Stimulated activated CD4-positive, alpha-beta T cell treated with anti-CD3 and anti-CD28 coated beads, Interleukin-1b, Interleukin-23, amount 100 ng/mL, for 1 hour (primary cell): ENCODE measurements at places on chromosomes 1 and 21.

DNA sequence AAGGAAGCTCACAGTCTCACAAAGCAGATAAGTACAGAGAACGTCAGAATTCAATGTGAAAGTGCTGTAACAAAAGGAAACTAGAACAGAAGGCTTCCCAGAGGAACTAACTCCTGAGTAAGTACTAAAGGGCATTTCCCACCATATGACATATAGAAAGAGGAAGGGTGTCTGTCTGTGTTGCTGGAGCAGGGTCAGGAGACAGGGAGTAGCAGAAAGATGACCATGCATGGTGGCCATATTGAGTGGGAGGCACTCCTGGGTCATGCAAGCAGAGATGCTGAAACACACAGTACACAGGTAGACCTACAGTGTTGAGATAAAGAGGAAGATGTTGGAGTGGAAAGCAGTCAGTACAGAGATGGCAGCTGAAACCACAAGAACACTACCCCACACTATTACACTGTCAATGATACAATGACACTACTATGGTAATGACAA is 47.3 kb downstream of the SLC25A24 start:
- DNase-seq, result no peak

DNA sequence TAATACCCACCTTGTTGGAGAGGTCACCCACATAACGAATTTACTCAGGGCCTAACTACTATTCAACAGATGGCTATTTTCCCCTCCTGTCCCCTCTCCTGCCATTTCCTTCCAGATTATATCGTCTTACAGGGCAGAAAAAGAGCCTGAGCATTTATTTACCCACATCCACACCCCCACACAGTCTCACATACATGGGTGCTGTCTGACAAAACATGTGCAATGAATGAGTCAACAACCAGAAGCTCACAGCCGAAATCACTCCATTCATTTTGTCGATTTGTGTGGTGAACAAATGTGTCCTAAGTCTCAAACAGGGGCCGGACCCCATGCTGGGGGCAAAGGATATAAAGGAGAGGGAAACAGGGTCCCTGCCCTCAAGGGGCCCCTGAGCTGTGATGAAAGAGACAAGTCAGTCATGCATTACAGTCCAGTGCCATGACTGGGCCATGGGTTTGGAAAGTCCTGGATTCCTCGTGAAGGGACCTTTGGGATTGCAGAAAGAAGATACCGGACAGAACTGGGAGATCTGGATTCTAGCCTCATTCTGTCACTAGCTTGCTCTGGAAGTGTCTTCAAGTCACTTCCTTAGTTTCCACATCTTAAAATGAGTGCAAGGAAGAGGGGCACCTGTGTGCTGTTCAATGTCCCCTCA is 16.4 kb upstream of the ZNF683 start:
- DNase-seq, result no peak

DNA sequence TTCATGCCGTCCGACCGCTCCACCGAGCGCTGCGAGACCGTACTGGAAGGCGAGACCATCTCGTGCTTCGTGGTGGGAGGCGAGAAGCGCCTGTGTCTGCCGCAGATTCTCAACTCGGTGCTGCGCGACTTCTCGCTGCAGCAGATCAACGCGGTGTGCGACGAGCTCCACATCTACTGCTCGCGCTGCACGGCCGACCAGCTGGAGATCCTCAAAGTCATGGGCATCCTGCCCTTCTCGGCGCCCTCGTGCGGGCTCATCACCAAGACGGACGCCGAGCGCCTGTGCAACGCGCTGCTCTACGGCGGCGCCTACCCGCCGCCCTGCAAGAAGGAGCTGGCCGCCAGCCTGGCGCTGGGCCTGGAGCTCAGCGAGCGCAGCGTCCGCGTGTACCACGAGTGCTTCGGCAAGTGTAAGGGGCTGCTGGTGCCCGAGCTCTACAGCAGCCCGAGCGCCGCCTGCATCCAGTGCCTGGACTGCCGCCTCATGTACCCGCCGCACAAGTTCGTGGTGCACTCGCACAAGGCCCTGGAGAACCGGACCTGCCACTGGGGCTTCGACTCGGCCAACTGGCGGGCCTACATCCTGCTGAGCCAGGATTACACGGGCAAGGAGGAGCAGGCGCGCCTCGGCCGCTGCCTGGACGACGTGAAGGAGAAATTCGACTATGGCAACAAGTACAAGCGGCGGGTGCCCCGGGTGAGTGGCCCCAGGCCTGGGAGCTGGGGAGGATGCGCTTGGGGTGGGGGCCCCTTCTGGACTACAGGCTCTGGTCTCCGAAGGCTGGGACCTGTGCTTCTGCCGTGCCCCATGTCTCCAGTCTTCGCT is 1.1 kb downstream of the SKI start:
- no peak for DNase-seq

DNA sequence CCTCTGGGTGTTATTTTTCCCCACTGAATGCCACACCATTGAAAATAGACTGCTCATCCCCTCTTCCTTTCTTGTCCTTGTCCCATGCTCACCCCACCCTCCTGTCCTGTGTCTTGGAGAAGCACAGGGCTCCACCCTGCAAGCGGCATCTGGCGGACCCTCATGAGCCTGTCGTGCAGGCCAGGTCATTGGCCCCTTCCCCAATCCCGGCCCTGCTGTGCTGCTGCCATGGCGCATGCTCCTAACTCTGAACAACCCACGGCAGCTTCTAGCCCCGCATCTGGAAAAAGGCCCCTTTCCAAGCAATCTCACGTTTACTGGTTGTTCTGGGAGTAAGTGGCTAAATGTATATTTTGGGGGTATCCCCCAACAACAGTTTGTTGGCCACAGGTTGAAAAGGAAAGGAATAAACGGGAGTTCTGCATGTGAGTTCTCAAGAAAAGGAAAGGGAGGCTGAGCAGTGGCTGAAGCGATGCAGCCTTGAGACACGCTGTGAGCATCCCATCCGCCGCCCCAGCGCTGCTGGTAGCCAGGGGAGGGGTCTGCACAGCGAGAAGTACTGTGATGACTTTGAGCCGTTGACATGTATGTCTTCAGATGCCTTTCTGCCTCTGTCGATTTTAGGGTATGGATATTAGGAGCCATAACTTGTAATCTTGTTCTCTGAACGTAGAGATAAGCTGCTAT is 16.3 kb downstream of the AGMAT start:
- no peak for DNase-seq

DNA sequence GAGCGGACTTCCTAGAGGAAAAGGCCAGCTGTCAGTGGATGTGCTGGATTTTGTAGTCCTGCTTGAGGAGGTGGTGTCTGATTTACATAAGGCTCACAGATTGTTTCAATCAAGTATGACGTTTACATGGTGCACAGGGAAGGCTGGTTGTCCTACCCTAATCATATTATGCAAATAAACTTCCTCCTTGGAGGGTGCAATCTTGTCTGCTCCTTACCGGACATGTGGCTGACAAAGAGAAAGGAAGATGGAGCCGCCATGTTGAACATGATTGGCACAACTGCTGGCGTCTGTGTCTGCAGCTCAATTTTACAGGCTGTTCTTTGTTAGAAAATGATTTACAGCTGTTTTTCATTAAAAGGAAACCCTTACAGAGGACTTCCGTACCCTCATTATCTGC is 1656.1 kb downstream of the KCNT2 start:
- DNase-seq, result no peak

- no peak for DNase-seq
Observed at GRCh38 chr1:193320270-193320669, 133.9 kb upstream of the B3GALT2 start.

DNA sequence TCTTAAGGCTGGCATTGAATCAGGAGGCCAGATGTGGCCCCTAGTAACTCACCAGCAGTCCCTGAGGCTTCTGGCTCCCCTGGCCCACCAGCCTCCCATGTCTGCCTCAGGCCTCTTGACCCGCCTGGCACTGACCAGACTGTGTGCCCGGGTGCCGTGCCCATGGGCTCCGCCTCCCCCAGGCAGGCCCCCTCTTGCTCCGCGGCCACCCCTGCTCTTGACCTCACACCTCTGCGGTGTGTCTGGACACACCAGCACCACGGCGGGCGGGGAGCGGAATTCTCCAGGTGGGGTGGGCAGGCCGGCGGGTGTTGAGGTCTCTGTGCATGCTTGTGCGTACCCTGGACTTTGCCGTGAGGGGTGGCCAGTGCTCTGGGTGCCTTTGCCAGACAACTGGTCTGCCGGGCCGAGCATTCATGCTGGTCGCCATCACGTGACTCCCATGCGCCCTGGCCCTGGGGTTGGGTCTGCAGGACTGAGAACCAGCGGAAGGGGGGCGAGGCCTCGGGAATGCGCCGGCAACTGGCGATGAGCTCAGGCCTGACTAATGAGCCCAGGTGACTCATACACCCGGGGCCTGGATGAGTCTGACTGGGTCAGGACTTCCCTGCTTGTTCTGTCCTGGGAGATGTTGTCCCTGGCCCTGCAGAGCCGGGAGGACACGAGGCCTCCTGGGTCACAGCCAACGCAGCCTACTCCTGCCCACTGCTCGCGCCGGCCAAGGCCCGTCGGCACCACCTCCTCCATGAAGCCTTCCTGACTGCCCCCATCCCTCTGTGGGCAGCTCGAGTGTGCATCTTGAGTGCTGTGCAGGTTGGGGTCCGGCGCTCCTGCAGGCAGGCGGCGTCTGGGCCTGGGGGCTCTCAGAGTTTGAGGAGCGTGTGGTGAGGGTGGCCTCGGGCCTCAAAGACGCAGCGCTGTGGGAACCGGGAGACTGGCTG is 22.6 kb downstream of the COL18A1 start:
- DNase-seq, result no peak
